ENCODE measurements at places on chromosomes 5 and 9. TPM values are rescaled to one million over a fixed set of nuclear protein-coding genes. Genes with fewer than 3 reads are reported as not detected.

- peak; percentile 60 for DNase-seq
Measured at GRCh38 chr9:116717150-116717549, 30.0 kb downstream of the TRIM32 start.

GRCh38 chr9:94771096-94771495 lies 44.6 kb downstream of the AOPEP start:
- no peak for DNase-seq

Gene TUSC1
- total RNA-seq, result 20.7 TPM

Gene CSNK1G3
- total RNA-seq, result 86.6 TPM

Gene GM2A
- 26.3 TPM for total RNA-seq

- no peak for DNase-seq
Measured at GRCh38 chr5:149683964-149684363, 46.1 kb upstream of the PPARGC1B start.

Gene CAMSAP1
- 37.7 TPM for total RNA-seq

DNA sequence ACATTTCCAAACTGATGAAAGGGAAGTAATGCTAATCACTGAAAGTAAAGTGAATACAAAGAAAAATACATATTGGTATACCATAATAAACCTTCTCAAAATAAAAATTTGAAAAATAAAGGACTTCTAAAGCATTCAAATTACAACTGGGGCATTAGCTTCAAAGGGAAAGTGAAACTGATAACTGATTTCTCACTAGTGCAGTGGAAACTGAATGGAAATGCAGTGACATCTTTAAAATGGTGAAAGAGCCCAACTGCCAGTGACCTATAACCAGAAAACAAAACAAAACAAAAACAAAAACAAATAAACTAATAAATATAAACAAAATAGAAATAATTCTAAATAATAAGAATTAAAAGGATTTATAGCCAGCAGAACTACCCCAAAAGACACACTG lies 297.5 kb upstream of the GRIN3A start:
- no peak for DNase-seq

Gene GPRIN1
- total RNA-seq, result 0.72 TPM

GRCh38 chr9:32928912-32929311 lies 72.5 kb downstream of the APTX start:
- peak; percentile 12 for DNase-seq

Gene SLC6A19
- total RNA-seq, result not detected

Gene DRD1
- 0.21 TPM for total RNA-seq

DNA sequence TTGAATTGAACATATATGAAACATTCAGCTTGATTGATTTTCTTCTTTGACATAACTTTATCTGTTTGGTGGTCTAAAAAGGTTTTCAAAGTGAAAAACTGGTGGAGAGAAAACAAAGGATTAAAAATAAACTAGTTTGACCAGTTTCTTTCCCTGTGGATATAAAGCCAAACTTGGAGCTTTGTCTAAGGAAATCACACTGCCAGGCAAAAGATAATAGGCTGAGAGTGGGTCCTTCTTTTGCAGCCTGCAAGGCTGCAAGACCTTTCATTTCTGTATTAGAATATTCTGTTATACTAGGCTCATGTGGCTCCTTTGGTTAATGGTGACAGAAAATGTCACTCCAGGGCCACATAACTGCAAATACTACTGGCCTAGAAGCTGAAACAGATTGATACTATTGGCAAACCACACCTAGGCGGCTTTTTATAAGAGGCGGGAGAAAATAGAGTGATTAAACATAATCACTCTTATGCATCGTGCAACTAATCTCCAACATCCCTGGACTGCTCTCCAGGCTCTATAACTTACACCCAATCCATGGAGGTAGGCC lies 129.1 kb upstream of the ZNF462 start:
- no peak for DNase-seq

DNA sequence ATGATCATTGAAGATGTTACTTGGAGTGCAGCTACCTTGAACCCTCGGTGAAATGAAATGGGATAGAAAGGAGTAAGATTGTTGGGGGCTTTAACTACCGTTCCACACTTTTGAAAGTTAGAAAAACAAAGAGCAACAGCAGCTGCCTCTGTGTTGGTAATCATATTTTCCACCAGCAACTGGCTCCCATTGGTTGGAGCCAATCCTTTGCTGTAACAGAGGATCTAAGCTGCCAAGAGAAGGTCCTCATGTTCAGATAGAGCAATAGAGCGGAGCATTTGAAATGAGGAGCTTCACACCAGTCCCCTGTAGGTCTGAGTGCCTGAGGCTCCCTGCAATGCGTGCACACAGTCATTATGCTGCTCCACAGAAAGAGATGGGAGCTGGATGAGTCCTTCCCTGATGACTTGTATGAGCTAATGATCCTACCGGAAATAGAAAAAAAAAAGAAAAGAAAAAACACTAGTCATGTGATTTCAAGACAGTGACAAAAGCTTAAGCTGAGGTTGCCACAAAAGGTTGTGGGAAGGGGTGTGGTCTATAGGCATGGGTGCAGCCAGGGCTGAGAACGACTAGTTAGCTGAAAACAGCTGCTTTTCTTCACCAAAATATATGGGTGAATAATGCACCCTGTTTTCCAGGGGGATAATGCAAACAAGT lies 300.7 kb downstream of the MLLT3 start:
- DNase-seq, result peak; percentile 64

Gene BTNL9
- 5.8 TPM for total RNA-seq

DNA sequence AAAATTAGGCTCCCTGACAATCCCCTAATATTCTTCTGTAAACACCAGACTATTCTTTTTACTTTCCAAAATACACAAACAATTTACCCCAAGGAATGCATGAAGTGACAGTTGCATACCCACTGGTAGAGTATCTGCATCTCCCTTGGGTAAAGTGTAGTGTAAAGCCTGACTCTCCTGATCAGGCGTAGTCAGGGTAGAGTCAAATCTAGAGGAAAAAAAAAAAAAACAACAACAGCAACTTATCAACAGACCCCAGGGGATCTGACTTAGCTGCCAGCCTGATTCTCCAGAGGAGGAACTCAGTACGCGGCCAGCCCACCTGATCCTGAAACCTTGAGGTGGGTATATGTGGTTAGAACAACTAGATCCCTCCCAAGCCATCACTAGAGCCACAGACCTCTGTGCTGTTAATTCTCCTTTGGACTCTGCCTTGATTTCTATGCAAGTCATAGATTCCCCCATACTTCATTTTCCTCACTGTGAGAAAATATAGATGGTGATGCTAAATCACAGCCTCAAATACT lies 61.0 kb downstream of the ZNF608 start:
- no peak for DNase-seq

DNA sequence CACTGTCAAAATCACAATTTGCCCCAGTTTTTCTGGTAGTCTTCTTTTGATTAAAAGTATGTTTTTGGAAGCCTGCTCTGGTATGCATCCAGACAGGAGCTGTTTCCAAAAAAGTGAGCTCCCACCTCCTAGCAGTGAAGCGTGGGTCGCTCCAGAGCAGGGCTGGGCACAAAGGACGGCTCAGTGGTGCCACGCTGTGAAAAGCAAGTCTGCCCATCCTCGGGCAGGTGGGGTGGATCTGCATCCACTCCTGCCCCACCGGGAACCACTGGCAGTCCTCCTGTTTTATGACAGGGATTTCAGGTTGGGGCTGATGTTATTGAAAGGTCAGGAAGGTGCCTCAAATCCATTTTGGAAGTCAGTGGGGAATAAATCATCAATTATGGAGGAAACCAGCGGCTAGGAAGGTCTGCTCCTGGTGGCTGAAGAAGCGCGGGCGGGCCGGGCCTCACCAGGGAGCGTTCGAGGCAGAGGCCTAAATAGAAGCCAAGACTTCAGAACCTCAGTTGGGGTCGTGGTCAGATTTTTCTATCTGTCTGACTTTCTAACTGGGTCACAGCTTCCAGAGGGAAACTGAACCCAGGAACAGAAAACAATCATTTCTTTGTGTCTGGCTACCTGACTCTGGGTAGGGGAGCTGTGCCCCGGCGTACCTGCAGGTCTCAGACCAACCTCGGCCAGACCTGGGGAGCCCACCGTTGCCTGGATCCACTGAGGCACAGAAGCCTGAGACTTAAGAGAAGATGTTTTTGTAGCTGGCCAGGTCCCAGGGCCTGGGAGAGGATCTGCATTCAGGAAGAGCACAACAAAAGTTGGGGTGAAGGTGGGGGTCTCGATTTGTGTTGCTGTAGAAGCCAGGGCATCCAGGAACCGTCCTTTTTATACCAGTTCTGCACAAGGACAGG lies 168.1 kb downstream of the PAX5 start:
- DNase-seq, result no peak

DNA sequence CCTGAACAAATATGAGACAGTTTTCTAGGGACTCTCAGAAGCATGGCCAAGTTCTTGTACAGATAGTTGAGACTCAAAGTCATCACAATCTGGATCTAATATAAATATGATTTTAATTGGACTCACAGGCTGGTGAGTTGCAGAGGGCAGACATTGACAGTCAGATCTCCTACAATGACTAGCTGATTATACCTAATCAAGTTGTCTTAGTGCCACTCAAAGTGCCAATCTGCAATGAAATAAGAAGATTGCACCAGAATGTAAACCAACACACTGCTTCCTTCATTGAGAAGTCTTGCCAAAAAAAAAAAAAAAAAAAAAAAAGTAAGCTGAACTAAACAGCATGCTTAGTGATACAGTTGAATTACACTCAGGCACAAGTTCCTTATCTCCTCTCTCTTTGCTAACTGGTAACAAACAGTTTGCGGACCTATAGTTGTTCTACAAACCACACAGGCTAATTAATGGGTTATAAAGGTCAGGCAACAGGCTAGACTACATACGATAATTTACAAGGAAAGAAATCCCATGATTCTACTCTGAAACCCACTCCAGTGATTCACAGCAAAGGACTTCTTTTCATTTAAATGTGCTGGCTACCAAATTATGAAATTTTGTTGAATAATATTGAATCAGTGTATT lies 107.3 kb upstream of the NIPBL start:
- DNase-seq, result no peak

Data from tongue (tissue), 3 donors.